NCI-H1092 treated with DMSO at 0.1 percent for 48 hours (cell line): ENCODE measurements at places on chromosomes 2 and 18.

DNA sequence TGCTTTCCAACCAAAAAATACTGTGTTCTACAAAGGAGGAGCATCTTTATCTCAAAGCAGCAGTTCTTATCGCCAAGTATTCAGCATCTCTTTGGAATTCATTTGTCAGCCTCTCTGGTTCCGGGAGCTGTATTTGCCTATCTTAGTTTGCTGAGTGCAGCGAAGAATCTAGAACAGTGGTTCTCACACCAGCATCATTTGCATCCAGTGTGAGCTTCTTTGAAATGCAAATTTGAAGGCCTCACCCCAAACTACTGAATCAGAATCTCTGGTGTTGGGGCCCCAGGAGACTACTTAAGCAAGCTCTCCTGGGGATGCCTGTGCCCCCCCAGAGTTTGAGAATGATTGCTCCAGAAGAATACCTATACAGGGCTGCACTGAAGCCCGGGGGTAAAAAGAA lies 1.5 kb upstream of the PTPN2 start:
- no peak for DNase-seq

GRCh38 chr18:54608028-54608642 lies 17.1 kb downstream of the DYNAP start:
- DNase-seq: no peak

GRCh38 chr2:218958276-218958675 lies 1.2 kb upstream of the CDK5R2 start:
- no peak for DNase-seq

- no peak for DNase-seq
Measured at GRCh38 chr2:184169366-184169765, 429.0 kb upstream of the ZNF804A start.

DNA sequence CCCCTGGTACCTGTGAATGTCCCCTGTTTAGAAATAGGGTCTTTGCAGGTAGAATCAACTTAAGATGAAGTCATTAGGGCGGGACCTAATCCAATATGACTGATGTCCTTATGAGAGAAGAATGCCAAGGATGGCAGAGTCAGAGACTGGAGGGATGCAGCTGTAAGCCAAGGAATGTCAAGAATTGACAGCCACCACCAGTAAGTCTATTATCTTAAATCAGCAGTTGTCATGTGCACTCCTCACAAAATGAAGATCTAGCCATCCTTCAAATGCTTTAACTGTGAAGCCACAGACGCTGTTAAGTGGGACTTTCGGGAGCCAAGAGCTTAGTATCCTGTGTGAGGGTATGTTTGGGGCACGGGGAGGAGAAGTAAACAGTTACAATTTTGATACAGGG lies 83.2 kb downstream of the ITGA4 start:
- DNase-seq: no peak

DNA sequence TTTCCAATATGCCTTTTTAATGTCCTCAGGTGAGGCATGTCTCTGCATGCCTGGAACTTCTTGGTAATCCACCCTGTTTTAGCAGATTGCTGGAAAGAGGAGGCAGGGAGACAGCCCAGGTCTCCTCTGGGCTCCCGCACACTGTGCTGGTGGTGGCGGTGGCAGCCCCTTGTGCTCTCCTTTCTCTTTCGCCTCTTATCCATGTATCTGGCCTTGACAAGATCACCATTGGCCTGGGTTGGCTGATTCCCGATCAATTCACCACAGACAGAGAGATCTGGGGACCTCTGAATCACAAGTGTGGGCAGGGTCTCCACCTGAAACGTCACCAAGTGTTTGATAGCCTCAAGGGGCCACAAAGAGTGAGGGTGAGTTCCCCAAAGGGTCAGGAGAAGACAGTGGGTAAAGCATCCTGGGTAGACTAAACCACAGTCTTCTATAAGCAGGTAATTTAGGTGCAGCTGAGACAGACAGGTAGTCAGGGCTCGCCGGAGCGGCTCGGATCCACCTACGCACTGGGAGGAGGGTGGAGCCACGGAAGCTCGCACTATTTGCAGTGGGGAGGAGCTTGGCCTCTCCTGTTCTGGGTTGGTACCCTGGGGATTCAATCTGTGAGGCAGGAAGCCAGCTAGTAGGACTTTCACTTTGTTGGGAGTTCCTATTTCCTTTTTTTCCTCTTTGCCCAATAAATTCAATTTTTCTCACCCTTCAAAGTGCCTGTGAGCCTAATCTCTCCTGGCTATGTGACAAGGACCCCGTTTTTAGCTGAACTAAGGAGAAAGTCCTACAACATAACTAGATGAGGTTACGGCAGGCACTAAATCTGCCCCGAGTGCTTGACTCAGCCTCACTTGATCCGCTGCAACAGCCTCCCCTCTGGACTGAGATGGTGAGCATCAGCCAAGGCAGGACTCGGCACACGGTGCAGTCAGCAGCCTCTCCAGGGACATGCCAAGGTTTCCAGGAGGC lies 57.6 kb downstream of the SLC4A3 start:
- DNase-seq: peak; percentile 17

DNA sequence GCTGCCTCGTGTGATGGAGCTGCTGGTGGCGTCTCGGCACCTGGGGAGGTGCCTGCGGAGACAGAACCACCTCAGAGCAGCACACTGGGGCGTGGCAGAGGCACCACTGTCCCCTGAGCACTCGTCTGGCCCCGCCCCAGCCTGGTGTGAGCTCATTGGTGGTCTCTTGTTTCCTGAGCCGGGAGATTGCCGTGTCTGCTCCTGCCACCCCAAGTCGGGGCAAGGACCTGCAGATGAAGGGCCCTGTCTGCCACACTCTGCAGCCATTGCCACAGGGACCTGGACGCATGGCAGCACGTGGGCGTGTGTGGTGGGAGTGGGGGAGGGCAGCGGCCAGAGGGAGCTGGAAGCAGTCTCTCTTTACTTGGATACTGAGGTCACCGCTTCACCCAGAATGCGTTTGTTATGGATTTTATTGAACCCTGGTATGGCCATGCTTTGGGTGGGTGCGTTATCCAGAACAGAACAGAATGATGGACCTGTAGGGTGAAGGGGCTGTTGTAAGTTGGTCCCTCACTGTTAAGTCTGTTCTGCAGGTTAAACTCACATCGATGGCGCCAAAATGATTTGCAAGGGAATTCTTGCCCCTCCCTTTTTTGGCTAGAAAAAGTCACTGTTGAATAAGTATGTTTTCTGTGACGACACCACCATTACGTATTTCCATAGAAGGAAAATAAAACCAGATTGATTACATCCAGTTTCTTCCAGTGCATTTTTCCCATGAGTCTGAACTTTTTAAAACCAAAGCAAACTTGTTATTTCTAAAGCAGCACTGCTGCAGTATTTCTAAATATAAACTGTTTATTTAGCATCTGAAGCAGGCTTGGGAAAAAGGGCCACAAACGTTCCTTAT lies 92.0 kb downstream of the USP40 start:
- DNase-seq: no peak

DNA sequence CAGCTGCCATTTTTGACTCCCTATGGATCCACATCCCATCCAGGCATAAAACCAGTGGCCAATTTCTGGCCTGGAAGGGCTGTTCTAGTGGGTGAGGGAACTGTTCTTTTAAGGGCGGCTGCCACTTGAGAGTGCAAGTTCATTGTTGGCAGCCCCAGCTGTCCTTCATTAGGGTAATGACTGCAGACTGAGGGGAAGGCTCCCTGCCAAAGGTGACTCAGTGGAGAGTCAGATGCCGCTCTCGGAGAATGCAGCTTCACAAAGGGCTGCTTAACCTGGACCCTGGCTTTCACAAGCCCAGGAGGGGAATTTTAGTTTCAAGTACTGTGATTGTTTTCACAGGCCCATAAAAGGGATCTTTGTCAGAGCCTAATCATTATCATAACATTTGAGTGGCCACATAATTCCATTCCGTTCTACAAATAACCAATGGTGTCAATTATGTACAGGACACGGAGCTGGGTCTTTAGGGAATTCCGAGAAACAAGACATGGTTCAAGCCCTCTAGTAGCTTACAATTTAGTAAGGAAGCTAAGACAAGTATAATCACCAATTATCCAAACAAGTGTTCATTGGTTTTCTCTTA lies 235.7 kb downstream of the CDCA7 start:
- DNase-seq: peak; percentile 97

DNA sequence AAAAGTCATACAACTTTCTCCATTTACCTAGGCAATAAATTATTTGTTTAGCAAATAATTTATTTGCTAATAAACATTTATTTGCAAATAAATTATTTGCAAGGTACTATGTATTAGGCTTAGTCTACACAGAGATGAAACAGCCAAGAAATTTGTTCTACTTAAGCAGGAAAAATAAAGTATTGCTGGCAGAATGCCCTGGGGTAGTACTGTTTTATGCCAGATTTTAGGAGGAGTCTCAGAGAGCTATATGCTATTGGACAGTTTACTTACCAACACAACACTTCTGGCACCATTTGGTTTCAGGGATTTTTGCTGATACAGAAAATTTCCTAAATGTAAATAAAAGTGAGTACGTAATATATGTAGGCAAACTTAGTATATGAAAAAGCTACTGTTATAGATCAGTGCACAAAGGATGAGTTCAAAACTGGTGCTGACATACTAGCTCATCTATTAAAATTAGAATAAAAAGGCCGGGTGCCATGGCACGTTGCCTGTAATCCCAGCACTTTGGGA lies 23.2 kb upstream of the CDKL4 start:
- DNase-seq: no peak

DNA sequence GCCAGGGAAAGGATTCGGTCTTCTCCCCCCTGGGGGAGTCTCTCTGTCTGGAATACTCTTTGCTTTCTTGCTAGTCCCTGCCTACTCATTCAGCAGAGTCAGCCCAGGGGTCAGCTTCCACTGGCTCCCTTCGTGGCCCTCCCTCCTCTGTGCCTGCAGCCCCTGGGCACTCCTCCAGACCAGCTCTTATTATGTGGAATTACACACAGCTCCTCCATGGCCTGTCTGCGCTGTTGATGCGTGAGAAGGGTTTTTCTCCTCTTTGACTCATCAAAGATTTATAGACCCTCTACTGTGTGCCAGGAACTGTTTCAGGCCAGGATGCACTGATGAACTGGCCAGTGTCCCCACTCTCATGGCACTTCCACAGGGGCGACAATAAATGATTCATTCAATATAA lies 44.4 kb downstream of the ST8SIA5 start:
- peak; percentile 71 for DNase-seq

DNA sequence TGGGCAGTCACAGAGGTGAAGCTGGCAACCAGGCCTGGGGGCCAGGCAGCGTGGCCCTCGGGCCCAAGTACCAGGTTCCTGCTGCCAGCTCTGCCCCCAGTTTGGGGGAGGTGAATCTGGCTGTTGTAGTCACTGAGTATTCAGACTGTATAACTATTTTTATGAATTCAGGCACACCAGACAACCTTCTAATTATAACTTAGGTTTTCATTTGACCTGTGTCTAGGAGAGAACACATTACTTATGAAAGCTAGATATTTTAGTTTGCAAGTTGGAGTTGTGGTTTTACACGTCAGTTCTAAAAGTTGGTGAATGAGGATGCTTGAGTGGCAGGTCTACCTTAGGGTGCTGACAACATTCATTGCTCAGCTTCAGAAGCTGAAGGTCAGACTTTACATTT lies 71.7 kb downstream of the LIMS1 start:
- no peak for DNase-seq

GRCh38 chr2:216220976-216221375 lies 111.8 kb downstream of the XRCC5 start:
- DNase-seq: no peak

- no peak for DNase-seq
Measured at GRCh38 chr2:21234001-21234400, 110.2 kb downstream of the TDRD15 start.

DNA sequence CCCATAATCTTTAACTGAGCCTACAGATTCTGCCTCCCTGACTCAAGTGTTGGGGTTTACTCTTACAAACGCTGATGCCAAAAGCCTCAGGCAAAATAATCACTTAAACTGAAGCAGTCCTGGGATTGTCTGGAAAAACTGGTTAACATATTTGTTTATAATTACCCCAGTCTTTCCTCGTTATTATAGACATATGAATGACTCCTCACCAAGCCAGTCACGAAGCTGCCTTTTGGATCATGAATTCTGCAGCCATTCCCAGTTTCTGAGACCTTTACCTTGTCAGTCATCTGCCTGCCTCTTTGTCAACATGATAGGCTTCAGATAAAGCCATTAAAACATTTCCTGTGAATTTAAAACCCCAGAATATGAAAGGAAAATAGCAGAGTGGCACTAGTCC lies 46.4 kb downstream of the MREG start:
- no peak for DNase-seq

DNA sequence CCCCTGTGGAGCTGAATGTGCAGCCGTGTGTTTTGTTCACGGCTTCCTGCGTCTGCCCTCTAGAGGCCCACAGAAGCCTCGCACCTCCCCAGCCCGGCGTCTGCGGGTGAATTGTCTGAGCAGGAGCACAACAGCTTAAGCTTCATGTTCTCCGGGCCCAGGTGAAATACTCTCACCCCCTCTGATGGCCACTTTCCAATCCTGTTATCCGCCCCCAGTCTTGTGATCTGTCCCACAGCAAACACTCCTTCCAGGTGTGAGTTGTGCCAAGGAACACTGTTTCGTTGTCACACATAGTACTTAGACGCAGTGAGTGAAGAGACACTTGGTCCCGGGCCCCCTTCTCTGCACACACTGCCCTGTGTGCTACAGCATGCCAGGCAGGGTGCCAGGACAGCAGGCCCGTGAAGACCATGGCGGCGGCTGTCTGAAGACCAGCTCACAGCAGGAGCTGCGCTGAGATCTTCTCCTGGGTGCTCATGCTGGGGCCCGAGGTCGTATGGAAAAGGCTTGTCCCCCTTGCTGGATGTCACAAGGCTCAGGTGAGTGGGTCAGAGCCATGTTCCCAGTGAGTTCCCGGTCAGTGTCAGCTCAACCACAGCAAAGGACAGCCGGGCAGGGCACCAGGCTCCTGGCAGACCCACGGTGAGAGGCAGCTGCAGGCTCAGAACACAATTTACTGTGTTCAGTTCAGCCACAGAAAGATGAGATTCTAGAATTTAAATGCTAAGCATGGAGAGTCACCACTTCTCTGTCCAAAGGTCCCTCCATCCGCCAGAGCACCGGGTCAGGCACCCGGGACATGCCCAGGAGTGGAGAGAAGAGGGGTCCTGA lies 6.8 kb upstream of the PXDN start:
- peak; percentile 73 for DNase-seq

DNA sequence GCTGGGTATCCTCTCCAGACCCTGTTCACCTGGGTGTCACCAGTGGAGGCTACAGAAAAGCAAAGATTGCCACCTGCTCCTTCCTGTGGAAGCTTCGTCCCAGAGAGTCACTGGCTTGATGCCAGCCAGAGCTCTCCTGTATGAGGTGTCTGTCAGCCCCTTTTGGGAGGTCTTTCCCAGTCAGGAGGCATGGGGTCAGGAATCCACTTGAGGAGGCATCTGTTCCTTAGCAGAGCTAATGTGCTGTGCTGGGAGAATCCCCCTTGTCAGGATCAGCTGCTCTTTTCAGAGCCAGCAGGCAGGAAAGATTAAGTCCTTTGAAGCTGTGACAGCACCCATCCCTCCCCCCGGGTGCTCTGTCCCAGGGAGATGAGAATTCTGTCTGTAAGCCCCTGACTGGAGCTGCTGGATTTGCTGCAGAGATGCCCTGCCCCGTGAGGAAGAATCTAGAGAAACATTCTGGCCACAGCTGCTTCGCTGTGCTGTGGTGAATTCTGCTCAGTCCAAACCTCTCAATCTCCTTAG lies 121.8 kb downstream of the GPR39 start:
- DNase-seq: no peak

GRCh38 chr2:212505586-212505985 lies 33.0 kb downstream of the ERBB4 start:
- DNase-seq: no peak

- DNase-seq: no peak
Measured at GRCh38 chr2:105239924-105240323, 1.6 kb upstream of the GPR45 start.
